GM12892 (cell line): ENCODE measurements at places on chromosomes 16 and 17.
A peak's percentile ranks its signal among the peaks of the same experiment; 100 is the strongest.

DNA sequence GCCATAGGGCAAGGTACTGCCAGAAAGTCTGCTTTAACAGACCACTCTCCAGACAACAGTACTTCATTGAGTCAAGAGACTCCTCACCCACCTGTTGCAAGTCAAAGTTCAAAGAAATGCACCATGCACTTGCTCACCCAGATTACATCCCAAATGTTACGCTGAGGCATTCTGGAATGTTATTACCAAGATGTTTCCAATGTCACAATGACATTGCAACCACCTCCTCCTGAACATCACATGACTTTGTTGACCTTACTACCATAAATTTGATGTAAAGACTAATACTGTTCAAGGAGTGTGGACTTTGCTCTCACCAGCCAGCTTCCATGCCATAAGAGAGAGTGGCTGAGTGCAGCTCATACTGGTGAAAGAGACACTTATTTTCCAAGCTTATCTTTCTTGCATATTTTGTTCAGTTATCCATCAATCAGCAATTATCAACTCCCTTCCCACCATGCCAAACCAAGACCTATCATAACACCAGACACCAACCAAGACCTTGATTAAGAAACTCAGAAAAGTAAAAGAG is 58.5 kb upstream of the BCAR1 start:
- DNase-seq = no peak

DNA sequence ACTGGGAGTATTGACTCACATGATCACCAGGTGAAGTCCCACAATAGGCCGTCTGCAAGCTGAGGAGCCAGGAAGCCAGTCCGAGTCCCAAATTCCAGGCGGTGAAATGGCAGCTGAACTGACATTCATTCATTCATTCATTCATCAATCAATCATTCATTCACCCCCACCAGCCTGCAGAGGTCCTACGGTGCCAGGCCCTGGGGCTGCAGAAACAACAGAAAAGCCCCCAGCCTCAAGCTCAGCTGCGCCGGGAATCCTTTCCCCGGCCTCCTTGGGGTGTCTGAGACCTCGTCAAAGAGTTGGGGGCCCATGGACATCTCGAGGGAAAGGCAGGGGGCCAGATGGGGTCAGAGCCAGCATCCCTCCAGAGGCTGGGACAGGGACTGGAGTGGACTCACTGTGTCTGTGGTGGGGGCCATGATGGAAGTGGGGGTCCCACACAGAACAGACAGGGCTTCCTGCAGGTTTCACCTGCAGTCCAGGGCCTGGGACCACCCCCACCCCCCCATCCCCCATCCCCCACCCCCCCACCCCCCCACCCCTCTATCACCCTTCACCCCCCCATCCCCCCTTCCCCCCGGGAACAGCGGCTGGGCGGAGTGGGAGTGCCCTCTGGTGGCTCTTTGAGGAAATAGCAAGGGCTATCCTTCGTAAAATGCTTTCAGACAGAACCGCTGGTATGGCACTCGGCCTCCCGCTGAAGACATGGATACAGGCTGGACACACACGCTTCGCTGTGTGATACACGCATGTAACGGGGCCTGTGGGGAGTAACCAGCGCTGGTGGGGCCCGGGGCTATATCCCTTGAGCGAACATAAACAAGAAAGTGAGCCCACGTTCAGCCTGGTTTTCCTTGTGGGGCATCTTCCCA is 8.5 kb upstream of the ZC3H18 start:
- no peak for DNase-seq

DNA sequence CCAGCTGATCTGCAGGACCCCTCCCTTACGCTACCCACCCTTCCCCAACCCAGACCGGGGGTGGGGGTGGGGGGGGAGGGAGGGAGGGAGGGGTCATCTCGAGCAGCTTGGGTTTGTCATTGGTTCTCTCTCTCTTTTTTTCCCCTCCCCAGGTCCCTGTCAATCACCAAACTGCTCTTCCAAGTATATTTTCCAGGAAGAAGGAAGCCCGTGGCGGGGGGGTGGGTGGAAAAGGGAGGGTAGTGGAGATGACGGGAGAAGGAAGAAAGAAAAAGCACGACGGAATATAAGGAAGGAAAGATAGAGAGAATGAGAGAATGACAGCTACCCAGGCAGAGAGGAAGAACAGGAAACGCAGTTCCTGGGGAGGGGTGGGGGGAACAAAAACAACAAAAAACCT is 17.9 kb downstream of the SALL1 start:
- no peak for DNase-seq

GRCh38 chr16:15974057-15974456 is 24.6 kb downstream of the ABCC1 start:
- no peak for DNase-seq

- no peak for DNase-seq
Measured at GRCh38 chr17:65158041-65158440, 20.9 kb downstream of the RGS9 start.

- DNase-seq = peak; percentile 98
Measured at GRCh38 chr16:67028696-67029253, at the start of gene CBFB. Gene CBFB, plus strand, starts transcription at chr16:67029149. Its CDS starts 259 bp downstream, at chr16:67029408.

DNA sequence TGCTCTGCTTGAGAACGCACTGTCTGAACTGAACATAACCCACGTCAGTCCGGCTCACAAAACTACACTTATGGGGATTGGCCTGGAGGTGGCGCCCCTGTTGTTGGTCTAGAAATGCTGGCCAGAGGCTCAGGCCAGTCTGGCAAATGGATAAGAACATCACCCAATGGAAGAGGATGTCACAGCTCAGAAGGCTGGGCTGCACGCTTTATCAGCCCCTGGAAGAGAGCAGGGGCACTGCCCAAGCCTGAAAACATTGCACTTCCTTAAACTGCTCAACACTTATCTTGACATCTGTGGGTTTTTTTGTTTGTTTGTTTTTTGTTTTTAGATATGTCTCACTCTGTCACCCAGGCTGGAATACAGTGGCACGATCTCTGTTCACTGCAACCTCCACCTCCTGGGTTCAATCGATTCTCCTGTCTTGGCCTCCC is 24.8 kb upstream of the BPTF start:
- DNase-seq = peak; percentile 58

DNA sequence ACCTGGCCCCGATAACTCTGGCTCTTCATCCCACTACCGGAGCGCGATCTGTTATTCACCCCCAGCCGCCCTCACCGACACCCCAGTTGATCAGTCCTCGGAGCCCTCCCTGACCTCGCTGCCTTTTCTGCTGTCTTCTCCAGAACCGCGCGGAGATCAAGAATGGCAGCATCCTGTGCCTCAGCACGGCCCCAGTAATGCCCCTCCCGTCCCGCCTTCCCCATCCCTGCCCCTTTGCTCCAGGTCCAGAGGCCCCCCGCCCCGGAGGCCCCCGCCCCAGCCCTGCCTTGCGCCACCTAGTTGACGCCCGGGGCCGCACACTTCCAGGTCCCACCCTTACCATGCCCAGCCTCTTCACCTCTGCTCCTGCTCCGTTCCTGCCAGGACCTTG is 872 bp downstream of the ELMO3 start:
- DNase-seq = no peak

DNA sequence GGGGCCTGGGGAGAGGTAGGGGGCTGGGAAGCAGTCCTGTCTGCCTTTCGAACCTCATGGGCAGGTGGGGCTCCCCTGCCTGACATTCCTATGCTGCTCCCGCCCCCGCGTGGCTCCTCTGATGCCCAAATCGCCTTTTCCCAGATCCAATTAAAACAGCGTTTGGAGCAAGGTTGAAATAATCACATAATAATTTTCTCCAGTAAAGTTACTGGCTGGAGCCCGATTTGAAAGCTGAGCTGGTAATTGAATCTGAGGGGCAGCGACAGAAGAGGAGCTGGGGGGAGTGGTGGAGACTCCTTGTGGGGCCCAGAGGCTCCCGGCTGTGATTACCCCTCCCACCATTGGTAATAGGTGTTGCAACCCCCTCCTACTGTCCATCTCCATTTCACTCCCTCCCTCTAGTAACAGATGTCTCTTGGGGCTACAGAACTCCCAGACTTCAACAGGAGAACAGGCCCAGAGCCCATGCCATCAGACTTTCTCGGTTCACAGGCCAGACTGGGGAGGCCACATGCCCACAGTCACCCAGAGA is 38.9 kb upstream of the C1QL1 start:
- DNase-seq = no peak

DNA sequence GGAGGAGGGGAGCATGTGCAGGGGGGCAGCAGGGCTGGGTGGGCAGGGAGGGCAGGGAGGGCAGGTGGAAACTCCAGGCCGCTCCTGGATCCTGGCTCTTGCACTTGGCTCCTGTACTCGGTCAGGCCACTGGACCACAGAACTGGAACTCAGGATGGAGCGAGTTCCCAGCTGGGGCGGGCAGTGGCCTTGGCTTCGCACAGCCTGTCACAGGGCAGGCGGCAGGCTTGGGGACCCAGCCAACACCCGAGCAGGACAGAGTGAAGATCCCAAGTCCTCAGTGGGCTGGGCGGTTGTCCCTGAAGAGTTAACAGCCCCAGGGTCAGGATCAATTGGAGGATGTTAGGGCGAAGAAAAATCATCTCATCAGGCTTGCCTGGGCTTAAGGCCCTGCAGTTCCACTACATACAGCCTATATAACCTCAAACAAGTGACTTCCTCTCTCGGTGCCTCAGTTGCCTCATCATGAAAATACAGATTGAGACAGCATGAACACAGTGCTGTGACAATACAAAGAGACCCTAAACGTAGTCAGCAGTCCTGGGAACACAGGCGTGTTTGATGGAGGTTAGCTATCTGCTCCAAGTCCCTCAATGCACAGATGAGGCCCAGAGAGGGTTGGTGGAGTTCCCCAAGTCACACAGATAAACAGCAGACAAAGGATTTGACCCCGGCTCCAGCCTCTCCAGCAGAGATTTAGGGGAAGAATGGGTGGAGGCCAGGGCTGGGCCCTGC is 21.9 kb downstream of the ZNF423 start:
- DNase-seq = no peak

DNA sequence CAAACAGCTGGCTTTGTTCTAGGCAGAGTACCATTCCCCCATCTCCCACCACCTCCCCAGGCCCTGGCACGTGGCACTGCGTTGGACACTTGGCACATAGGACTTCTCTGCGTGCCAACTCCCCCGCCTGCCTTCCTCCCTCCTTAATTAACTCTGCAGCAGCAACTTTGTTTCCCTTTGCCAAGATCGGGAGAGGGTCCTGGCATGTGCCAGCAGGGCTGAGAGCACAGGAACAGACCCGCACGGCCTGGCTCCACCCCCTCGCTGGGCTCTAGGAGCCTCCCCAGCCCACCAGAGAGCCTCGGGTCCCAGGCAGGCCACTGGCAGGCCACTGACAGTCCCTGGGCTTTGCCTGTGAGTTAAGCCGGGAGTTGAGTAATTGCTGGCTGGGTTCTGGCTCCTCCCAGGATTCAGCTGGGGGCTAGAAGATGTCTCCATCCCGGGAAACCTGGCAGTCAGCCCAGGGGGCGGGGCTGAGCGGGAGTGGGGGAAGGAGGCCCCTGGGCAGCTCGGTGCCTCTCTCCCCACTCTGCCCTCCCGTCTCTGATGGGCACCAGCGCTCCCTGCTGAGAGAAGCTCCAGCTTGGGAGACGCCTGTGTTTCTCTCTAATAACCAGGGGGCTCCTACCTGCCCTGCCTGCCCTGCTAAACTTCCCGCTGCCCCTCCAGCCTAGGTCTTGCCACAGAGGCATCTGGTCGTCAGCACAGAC is 224.0 kb upstream of the TNRC6C start:
- no peak for DNase-seq

GRCh38 chr17:47915776-47916398 is 19.9 kb downstream of the SP2 start:
- DNase-seq = no peak

GRCh38 chr16:71467810-71468209 is 5.8 kb upstream of the ZNF23 start:
- no peak for DNase-seq

GRCh38 chr17:28467456-28468025 is 5.9 kb upstream of the SLC13A2 start:
- no peak for DNase-seq

DNA sequence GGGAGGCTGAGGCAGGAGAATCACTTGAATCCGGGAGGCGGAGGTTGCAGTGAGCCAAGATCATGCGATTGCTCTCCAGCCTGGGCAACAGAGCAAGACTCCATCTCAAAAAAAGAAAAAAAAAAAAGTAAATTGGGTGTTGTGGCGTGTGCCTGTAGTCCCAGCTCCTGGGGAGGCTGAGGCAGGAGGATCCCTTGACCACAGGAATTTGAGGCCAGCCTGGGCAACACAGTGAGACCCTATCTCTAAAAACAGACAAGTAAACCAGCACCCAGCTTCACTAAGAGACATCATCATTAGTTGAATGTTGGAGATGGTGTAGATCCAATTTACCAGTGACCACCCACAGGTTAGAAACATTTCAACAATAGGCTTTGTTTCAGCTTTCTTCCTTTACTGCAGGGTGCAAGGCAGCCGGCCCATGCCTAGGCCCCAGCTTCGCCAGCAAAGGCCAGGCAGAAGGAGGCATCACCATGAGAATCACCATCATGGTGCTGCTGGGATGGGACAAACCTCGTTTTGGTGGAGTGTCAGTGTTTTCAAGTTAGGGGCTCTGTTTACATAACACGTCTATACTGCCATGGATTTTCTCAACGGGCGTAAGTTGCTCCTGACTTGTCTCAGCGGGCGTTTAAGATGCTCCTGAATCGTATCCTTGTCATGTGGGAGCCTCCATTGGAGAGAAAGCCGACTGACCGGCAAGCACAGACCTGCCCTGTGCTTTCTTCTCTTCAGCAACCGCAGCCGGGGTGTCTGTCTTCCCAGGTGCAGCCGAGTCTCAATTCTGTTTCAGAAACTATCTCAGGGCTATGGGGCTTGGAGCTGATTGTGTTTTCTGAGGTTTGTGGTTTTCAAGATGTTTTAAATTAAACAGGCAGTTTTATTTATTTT is 7.3 kb downstream of the TCF25 start:
- no peak for DNase-seq

- no peak for DNase-seq
Measured at GRCh38 chr16:75478480-75479345, 14.2 kb upstream of the TMEM170A start.

DNA sequence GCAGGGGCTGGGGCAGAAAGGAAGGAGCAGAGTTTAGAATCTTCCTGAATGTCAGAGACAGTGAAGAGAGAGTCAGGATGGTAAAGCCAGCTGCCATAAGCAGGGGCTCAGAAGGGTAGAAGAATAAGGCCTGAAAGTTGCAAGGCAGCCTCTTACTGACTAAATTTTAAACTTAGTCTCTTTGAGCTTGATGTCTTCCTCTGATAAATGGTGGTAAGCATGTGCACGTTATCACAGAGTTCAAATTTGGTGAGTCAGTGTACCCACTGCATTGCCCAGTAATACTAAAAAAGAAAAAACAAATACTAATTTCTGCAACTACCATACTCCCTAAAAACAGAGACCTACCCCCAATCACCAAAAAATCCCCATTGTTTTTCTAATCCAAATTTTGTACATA is 45.2 kb downstream of the SIAH1 start:
- DNase-seq = no peak

- no peak for DNase-seq
Measured at GRCh38 chr16:60279061-60279665, 1545.0 kb upstream of the GOT2 start.

DNA sequence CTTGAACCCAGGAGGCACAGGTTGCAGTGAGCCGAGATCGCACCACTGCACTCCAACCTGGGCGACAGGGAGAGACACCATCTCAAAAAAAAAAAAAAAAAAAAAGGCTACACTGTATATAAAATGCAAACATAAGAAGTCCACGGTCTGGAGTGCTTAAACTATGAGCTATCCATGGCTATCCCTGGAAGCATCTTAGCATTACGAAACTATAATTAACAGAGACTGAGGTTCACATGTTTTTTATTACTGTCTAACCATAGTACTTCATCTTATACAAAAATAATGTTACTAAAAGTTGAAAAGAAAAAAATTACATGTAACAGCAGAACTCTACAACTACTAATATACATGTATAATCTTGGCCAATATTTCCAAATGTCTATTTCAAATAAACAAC is 32.8 kb downstream of the HELZ start:
- DNase-seq = no peak
